ENCODE measurements at places on chromosomes 13 and 19.

GRCh38 chr19:30562981-30563380 lies 190.8 kb downstream of the ZNF536 start:
- H3K4me1 ChIP-seq: no peaks in the 10 kb centered on the region
- DNase-seq: no peak
- no peak overlapping the region for H3K27ac ChIP-seq
- H3K4me3 ChIP-seq: no peak overlapping the region

DNA sequence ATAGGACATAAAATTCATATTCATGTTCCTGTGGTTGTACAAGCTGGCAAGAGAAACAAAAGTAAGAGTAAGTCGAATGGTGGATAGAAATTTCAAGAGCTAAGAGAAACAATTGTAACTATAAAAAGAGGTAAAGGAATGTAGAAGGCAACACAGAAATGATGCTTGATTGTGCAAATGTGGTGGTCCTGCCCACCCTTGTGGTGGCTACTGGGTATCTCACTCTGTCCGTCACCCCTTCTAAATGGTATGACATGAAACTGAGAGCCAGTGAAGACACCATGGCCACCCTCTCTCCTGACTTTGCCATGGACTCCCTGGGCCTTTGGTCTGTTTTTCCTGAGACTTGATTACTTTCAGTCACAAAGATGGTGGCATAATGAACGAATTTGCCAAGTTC lies 925.9 kb upstream of the SLITRK6 start:
- no peak for DNase-seq
- no peak overlapping the region for H3K4me3 ChIP-seq
- no peaks in the 10 kb centered on the region for H3K4me1 ChIP-seq
- no peaks in the 10 kb centered on the region for H3K36me3 ChIP-seq

DNA sequence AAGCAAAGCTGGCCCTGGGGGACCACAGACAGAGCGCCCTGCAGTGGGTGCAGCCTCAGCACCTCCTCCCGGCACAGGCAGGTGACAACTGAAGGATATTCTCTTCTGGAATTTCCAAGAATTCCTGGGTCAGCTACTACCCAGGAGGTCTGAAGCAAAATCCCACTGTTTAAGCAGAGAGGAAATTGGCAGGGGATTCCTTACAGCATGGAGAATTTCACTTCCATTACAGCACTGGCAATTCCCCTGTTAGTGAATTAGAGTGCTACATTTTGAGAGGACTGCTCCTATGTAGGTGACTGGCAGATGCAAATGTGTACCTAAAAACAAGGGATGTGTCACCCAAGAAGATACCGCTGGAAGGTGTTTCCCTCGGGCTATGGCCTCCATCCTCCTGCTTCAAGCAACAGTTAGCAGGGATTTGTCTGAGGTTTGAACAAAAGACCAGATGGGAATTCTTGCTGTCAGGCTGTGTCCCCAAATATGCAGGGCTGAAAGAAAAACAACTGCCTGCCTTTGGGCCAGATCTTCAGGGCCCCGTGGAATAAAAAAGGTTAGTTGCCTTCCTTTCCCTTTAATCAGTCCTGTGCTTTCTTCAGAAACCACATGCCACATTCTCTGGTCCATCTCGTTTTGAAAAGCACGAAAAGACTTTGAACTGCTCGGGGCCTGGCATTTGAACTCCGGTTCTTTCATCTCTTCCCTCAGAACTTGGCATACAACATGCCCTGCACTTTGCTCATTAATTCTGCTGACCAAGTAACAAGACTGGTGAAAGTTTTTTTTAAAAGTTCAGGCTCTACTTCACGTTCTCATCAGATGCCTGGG lies 296.4 kb downstream of the DNAJC15 start:
- H3K4me3 ChIP-seq: no peak overlapping the region
- no peak overlapping the region for H3K27ac ChIP-seq
- H3K27me3 ChIP-seq: peaks cover 12% of the 10 kb centered on the region
- DNase-seq: no peak
- H3K36me3 ChIP-seq: no peaks in the 10 kb centered on the region

- H3K27me3 ChIP-seq: no peaks in the 10 kb centered on the region
- no peak overlapping the region for H3K27ac ChIP-seq
- H3K4me1 ChIP-seq: no peaks in the 10 kb centered on the region
- no peak for DNase-seq
- H3K36me3 ChIP-seq: no peaks in the 10 kb centered on the region
- no peak overlapping the region for H3K4me3 ChIP-seq
These were observed 159.6 kb upstream of the ATXN8OS start for GRCh38 chr13:69948016-69948415.

GRCh38 chr13:60755380-60756163 lies 358.6 kb downstream of the TDRD3 start:
- H3K4me3 ChIP-seq: no peak overlapping the region
- no peak overlapping the region for H3K27ac ChIP-seq
- H3K27me3 ChIP-seq: no peaks in the 10 kb centered on the region
- H3K4me1 ChIP-seq: no peaks in the 10 kb centered on the region
- DNase-seq: no peak

GRCh38 chr13:95023405-95023804 lies 277.8 kb downstream of the ABCC4 start:
- no peak overlapping the region for H3K4me3 ChIP-seq
- H3K36me3 ChIP-seq: no peaks in the 10 kb centered on the region
- no peak overlapping the region for H3K27ac ChIP-seq

GRCh38 chr19:13463296-13463695 lies 43.0 kb downstream of the CACNA1A start:
- H3K4me3 ChIP-seq: no peak overlapping the region
- H3K36me3 ChIP-seq: no peaks in the 10 kb centered on the region
- peak; percentile 48 for DNase-seq
- no peak overlapping the region for H3K27ac ChIP-seq
- H3K27me3 ChIP-seq: peaks cover 5% of the 10 kb centered on the region

DNA sequence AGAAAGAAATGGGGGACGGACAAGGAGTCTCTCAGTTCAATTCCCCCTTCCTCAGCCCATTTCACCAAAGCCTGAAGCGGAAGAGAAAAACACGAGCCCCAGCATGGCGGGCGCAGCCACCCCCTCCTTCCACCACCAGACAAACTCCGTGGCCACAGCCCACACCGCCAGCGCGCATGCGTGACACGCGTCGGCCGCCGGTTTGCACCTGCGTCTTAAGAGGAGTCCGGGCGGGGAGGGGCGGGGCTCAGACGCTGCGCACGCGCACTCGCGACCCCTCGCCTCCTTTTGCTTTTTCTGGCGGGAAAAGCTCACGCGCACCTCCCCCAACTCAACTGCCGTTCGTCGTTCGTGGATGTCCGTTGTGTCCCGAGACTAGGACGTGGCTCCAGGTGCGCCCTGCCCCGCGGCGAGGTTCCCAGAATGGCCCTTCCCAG lies at the start of gene KASH5:
TSS of gene KASH5 (plus strand) at position 314 of the 437 bp plus-strand sequence. CDS start 2,635 bp downstream, outside the sequence.
- peak within 1 kb of the TSS; percentile 87 for H3K27ac ChIP-seq
- peaks cover 32% of the 10 kb centered on the region for H3K4me1 ChIP-seq
- peaks cover 1% of the 10 kb centered on the region for H3K36me3 ChIP-seq
- peaks cover 38% of the 10 kb centered on the region for H3K27me3 ChIP-seq
- H3K4me3 ChIP-seq: peak within 1 kb of the TSS; percentile 33

GRCh38 chr19:39546599-39546998 lies 6.6 kb upstream of the EID2 start:
- no peak overlapping the region for H3K4me3 ChIP-seq
- DNase-seq: no peak
- H3K36me3 ChIP-seq: peaks cover 1% of the 10 kb centered on the region
- H3K27ac ChIP-seq: no peak overlapping the region
- no peaks in the 10 kb centered on the region for H3K27me3 ChIP-seq

DNA sequence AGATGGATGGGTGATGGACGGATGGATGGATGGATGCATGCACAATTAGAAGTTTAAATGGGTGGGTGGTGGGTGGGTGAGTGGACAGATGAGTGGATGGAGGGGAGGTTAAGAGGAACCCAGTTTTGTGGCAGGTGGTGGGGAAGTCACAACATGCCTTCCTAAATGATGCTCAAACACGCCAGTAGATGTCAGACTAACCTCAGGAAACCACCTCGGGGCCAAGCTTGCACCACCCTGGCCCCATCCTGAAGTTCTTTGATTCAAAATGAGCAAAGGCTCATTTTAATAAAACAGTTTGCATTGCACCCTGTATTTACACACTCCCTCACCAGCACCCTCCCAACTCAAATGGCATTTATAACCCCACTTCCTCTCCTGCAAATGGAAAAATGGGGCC lies 91.4 kb upstream of the CACNA1A start:
- DNase-seq: peak; percentile 64
- no peaks in the 10 kb centered on the region for H3K4me1 ChIP-seq
- H3K27ac ChIP-seq: no peak overlapping the region
- H3K4me3 ChIP-seq: no peak overlapping the region

- no peak for DNase-seq
- no peaks in the 10 kb centered on the region for H3K36me3 ChIP-seq
- H3K4me1 ChIP-seq: peaks cover 13% of the 10 kb centered on the region
- no peak overlapping the region for H3K27ac ChIP-seq
- peaks cover 24% of the 10 kb centered on the region for H3K27me3 ChIP-seq
These were observed 22.9 kb upstream of the POMP start for GRCh38 chr13:28636069-28636468.

DNA sequence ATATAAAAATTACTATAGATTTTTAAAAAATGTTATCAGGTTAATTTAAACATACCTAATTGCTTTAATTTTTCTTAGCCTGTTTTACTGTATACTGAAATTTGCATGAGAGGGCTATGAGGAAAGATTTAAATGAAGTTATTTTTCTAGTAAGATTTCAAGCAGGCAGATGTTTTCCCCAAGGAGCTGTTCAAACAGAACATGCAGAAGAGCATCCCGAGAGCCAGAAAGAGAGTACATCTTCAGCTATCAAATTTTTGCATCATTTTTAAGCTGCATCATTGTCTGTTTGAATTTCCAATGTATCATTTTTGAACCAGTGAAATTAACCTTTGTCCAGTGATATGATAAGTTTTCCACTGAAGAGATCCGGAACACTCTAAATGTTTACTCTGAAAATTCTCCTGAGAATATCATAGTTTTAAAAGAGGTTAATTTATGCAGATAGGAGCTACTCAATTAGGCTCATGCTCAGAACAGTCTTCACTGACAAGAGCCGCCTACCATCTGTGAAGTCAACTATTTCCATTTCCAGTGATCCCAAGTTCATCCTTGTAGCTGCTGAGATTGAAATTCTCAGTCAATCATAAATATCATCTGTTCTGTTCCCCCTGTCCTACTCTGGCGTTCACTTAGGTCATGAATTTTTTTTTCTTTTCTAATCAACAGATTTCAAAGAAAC lies 467.7 kb upstream of the NBEA start:
- no peak for DNase-seq
- no peaks in the 10 kb centered on the region for H3K36me3 ChIP-seq
- no peak overlapping the region for H3K27ac ChIP-seq

GRCh38 chr19:5691822-5692722 lies 2.0 kb downstream of the RPL36 start:
- H3K36me3 ChIP-seq: peaks cover 39% of the 10 kb centered on the region
- H3K27ac ChIP-seq: peak overlapping the region; percentile 64
- H3K4me3 ChIP-seq: peak overlapping the region; percentile 95
- DNase-seq: no peak

GRCh38 chr19:31930401-31930800 lies 415.0 kb upstream of the ZNF507 start:
- H3K4me3 ChIP-seq: no peak overlapping the region
- no peaks in the 10 kb centered on the region for H3K27me3 ChIP-seq
- H3K4me1 ChIP-seq: no peaks in the 10 kb centered on the region
- DNase-seq: no peak

- H3K4me3 ChIP-seq: no peak overlapping the region
- H3K4me1 ChIP-seq: no peaks in the 10 kb centered on the region
- no peaks in the 10 kb centered on the region for H3K27me3 ChIP-seq
- H3K27ac ChIP-seq: no peak overlapping the region
These were observed 70.5 kb upstream of the CSNK1A1L start for GRCh38 chr13:37175996-37176395.
